ENCODE measurements at places on chromosomes 13 and 19. TPM values are rescaled to one million over a fixed set of nuclear protein-coding genes. Genes with fewer than 3 reads are reported as not detected.

- H3K4me1 ChIP-seq = no peaks in the 10 kb centered on the region
- no peak overlapping the region for H3K4me3 ChIP-seq
- peaks cover 23% of the 10 kb centered on the region for H3K36me3 ChIP-seq
- H3K27me3 ChIP-seq = no peaks in the 10 kb centered on the region
- H3K27ac ChIP-seq = no peak overlapping the region
- no peak for DNase-seq
Observed at GRCh38 chr13:29530901-29531300, 64.6 kb downstream of the SLC7A1 start.

The SBK3 gene
- not detected for polyA plus RNA-seq

- H3K36me3 ChIP-seq = no peaks in the 10 kb centered on the region
- H3K27ac ChIP-seq = no peak overlapping the region
- no peak for DNase-seq
- no peak overlapping the region for H3K4me3 ChIP-seq
- no peaks in the 10 kb centered on the region for H3K4me1 ChIP-seq
Observed at GRCh38 chr13:70189981-70190380, 81.7 kb upstream of the KLHL1 start.

DNA sequence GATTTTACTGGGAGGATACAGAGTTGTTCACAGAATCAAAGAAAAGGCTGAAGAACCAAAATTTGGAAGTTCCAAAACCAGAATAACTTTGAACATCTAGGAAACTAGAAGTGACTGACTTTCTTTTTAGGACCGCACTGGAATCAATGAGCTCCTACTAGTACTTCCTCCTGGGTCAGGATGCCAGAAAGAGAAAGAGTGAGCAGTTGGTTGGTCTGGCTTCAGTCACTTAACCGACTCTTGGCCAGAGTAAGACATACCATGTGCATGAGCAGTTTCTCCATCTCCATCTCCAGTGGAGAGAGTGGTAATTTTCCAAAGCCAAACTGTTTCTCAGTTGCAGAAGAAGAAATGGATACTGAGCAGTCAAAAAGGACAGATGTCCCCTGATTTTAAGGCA, 27.1 kb upstream of the MTUS2 start:
- no peak overlapping the region for H3K27ac ChIP-seq
- H3K4me3 ChIP-seq = no peak overlapping the region
- peaks cover 4% of the 10 kb centered on the region for H3K4me1 ChIP-seq
- H3K27me3 ChIP-seq = peaks cover 25% of the 10 kb centered on the region
- DNase-seq = no peak

- peak overlapping the region; percentile 98 for H3K27ac ChIP-seq
- peaks cover 7% of the 10 kb centered on the region for H3K36me3 ChIP-seq
- no peaks in the 10 kb centered on the region for H3K27me3 ChIP-seq
- peak overlapping the region; percentile 92 for H3K4me3 ChIP-seq
Observed at GRCh38 chr19:17125728-17126677, 50.4 kb downstream of the MYO9B start.

The BCL2L12 gene
- polyA plus RNA-seq = 19.3 TPM

- H3K36me3 ChIP-seq = peaks cover 15% of the 10 kb centered on the region
- H3K27ac ChIP-seq = no peak overlapping the region
- H3K4me3 ChIP-seq = no peak overlapping the region
- peaks cover 38% of the 10 kb centered on the region for H3K27me3 ChIP-seq
Observed at GRCh38 chr19:10011974-10012373, 1.3 kb upstream of the RDH8 start.

- H3K36me3 ChIP-seq = no peaks in the 10 kb centered on the region
- H3K27ac ChIP-seq = no peak overlapping the region
- no peak for DNase-seq
- no peak overlapping the region for H3K4me3 ChIP-seq
- H3K4me1 ChIP-seq = no peaks in the 10 kb centered on the region
- H3K27me3 ChIP-seq = no peaks in the 10 kb centered on the region
Observed at GRCh38 chr13:35912841-35913240, 218.3 kb downstream of the DCLK1 start.

DNA sequence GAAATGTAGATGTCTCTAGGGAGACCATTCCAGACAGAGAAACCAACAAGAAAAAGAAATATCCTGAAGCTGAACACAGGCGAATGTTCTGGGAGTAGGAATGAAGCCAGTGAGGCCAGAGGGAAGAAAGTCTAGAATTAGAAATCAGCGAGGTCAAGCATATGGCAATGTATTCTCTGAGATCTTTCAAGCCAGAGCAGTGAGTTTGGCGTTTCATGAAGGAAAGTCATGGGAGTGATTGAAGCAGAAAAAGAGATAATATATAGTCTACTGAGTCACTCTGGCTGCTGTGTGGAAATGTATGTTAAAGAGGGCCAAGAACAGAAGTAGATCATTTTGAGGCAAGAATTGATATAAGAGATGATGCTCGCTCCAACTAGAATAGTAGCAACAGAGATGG, 576.0 kb downstream of the PCDH17 start:
- no peaks in the 10 kb centered on the region for H3K4me1 ChIP-seq
- no peak overlapping the region for H3K4me3 ChIP-seq
- no peak overlapping the region for H3K27ac ChIP-seq
- no peak for DNase-seq
- H3K27me3 ChIP-seq = no peaks in the 10 kb centered on the region
- no peaks in the 10 kb centered on the region for H3K36me3 ChIP-seq

The CEACAM16 gene
- polyA plus RNA-seq = not detected

The ATP4A gene
- not detected for polyA plus RNA-seq

DNA sequence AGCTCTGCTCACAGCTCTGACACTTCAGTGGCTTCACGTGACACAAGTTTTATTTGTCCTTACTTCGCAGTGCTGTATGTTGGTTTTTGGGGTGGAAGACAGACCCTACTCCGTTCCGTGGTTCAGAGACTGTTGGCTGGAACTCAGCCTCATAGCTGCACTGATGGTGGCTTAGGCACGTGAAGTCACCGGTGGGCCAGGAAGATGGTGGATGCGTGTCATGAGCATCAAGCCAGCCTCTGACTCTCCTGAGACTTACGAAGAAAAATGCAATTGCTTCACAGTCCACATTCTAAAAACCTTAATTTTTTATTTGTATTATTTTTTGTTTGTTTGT, 161.4 kb upstream of the SOX1 start:
- H3K27me3 ChIP-seq = peaks cover 1% of the 10 kb centered on the region
- no peaks in the 10 kb centered on the region for H3K36me3 ChIP-seq
- DNase-seq = no peak
- H3K4me1 ChIP-seq = no peaks in the 10 kb centered on the region
- no peak overlapping the region for H3K27ac ChIP-seq
- H3K4me3 ChIP-seq = no peak overlapping the region

Data from naive thymus-derived CD8-positive, alpha-beta T cell (primary cell).